ENCODE measurements at places on chromosomes 2 and 18.
A peak's percentile ranks its signal among the peaks of the same experiment; 100 is the strongest.

DNA sequence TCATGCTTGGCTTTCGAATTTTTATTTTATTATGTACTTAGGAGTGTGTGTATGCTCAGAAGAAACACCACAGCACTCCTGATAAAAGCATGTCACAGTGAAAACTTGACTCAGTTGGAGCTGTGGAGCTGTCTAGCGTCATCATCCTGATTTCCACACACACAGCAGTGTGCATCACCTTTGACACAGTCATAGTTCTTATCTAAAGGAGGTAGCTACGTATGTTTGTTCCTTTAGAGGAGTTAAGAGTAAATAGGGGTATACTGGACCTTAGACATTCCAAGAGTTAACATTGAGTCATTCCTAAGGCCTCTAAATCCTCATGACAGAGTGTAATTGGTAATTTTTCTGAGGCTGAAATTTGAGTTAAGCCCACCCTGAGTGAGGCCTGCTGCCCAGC, 96.9 kb downstream of the PHLPP1 start:
- no peak for DNase-seq

GRCh38 chr2:26314243-26314642, 31.7 kb upstream of the SELENOI start:
- DNase-seq, result peak; percentile 58

DNA sequence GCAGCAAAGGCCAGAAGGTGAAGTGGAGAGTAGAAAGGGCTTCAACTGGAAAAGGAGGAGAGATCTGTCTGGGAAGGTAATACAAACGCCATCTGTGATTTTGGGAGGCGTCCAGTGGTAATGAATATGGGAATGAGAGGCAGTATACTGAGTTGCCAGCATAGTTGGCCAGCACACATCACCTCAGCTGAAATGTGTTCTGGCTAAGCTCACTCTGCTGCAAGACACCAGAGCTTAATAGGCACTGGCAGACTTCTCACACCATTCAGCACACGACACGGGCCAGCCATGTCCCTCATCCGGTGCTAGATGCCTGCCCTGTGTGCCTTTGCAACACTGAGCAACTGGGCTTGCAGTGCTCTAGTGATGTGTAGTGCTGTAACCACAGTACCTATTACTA, 277.1 kb downstream of the PIEZO2 start:
- DNase-seq, result no peak

DNA sequence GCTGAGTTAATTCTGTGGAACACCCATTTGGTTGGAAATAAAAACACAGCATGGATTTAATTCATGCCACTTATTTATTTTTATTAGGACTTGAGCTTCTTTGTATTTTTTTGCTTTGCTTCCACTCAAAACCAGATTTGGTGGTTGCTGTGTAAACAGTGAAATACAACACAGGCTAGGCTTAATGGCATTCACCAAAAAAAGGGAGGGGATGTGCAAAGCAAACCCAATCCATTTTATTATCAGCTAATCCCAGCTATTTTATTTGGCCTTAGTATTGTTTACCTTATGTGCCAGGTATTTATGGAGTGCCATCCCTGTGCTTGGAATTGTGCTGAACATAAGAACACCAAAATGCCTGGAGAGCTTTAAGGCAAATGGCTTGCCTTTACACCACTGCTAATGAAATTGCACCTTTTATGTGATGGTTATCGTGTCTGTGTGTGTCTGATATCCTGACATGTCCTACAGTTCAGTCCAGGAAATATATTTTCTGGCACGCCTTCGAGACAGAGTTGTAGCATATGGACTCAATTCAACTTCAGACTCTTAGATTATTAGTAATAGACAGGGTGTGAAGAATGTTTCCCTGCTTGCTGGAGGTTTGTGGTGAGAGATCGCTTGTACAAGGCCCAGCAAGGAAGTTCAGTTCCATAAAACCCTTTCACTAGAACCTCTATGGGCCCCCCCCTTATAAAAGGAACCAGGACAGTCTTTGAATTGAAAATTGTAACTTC, 99.6 kb downstream of the PRPF40A start:
- DNase-seq, result no peak

- DNase-seq, result no peak
These were observed 42.4 kb upstream of the C1GALT1C1L start for GRCh38 chr2:43718530-43719124.

- no peak for DNase-seq
These were observed 45.6 kb downstream of the LCLAT1 start for GRCh38 chr2:30492619-30493018.

DNA sequence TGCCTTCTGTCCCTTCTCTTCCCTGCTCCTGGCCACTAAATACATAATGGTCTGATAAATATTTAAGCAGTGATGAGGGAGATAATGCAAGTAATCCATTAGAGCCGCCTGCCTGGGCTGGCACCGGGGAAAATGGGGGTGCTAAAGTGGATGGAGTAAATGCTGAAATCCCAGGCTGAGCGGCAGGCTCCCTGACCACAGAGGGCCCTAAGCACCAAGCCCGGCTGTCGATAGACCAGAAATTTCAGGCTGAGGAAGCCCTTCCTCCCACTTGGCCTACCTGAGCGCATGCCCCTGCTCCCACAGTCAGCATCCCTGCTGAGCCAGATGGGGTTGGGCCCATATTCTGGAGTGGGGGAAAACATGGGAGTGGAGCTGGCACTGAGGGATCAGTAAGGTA, 197.5 kb upstream of the SKOR2 start:
- no peak for DNase-seq

GRCh38 chr2:40511661-40512213, 59.8 kb upstream of the SLC8A1 start:
- DNase-seq, result no peak

- no peak for DNase-seq
These were observed 18.7 kb upstream of the REL start for GRCh38 chr2:60862642-60863041.

- DNase-seq, result no peak
These were observed 34.3 kb upstream of the ODC1 start for GRCh38 chr2:10482460-10482859.

- DNase-seq, result peak; percentile 13
These were observed 14.1 kb upstream of the ZSWIM2 start for GRCh38 chr2:186862869-186863709.

Data from iPS-NIHi11 (cell line).